ENCODE measurements at places on chromosomes 3 and 15.

DNA sequence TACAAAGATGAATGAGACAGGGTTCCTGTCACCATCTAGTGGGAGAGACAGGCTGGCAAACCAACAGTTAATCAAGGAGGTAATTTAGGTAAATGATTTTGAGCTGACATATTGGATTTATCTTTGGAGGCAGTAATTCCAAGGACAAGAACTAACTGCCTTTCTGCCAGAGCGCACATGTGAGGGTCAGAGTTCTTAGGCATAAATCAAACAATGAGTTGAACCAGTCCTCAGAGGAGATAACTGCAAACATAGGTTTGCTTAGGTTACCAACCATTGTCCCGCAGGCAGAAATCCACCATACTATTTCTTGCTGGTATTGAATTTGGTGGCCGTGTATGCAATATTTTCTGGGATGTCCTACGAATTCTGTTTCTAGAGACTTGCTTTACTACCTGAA lies 14.2 kb upstream of the PPP1R2 start:
- DNase-seq = no peak

- no peak for DNase-seq
Measured at GRCh38 chr15:92709110-92709790, 53.7 kb upstream of the FAM174B start.

DNA sequence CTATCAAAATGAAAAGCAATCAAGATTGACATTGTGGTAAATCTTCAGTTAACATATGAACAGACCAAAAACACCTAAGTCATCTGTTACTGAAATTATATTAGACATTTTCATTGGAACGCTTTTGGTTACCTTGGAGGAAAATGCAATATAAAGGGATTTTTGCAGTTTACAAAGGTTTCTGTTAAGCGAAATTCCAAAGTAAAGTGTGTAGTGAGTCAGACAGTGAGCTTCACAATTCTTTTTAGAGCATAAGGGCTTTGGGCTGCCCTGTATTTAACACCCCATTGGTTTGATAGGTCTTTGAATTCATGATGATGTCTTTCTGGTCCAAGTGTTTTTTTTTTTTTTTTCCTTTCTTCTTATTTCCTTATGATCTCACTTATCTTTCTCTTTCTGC lies 462.8 kb downstream of the EDEM1 start:
- DNase-seq = no peak

- DNase-seq = no peak
Measured at GRCh38 chr3:157074981-157075380, 85.0 kb downstream of the CCNL1 start.

DNA sequence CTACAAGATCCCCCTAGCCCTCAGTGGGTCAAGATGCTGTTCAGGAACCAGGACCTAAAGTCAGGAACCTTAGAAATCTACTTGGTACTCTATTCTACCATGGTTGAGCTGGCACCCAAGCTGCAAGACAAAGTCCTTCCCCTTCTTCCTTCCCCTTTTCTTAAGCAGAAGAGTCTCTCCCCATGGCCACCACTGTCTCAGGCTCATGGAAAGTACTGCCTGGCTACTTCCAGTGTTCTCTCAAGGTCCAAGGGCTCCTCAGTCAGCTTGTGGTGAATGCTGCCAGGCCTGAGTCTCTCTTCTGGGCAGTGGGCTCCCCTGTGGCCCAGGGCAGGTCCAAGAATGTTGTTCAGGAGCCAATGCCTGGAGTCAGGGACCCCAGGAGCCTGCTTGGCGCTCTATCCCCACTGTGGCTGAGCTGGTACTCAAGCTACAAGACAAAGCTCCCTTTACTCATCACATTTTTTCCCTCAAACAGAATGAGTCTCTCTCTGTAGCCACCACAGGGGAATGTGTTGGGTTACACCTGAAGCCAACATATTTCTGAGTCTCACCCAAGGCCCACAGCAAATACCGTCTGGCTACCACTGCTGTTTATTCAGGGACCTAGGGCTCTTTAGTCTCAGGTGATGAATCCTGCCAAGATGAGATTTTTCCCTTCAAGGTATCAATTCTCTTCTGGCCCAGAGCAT lies 18.1 kb upstream of the SLC27A2 start:
- no peak for DNase-seq

DNA sequence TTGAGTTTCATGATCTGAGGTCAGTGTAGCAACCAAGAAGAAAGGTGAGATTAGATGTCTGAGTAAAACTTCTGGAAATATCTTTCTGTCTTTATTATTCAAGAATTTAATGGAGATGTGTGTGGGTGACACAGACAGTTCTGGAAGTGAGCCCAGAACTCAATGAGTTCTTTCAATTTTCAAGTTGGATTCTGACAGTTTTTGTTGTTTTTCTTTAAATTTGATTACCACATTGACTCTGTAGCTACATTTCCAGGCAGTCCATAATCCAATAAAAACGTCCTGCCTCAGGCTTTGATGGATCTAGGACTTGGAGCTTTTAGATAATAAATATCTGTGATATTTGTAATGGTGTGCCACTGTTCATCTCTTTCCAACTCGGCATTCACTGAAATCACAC lies 3.9 kb upstream of the PARP14 start:
- no peak for DNase-seq

DNA sequence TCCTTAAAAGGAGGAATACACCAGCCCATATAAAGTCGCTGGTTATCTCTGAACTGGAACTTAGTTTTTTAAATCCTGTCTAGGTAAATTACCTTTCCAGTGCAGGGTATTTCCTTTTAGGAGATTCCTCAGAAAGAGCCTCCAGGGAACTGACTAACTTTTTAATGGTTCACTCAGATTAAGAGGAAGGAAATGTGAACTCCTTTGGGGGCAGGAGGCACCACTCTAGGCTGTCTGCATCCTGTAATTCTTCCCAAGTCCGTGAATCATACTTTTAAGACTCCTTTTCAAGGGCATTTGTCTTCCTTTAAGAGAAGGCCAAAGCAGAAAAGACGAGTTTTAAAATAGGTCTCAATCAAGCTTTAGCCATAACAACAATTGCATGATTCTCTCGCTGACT lies 871.2 kb upstream of the NR2F2 start:
- DNase-seq = no peak

DNA sequence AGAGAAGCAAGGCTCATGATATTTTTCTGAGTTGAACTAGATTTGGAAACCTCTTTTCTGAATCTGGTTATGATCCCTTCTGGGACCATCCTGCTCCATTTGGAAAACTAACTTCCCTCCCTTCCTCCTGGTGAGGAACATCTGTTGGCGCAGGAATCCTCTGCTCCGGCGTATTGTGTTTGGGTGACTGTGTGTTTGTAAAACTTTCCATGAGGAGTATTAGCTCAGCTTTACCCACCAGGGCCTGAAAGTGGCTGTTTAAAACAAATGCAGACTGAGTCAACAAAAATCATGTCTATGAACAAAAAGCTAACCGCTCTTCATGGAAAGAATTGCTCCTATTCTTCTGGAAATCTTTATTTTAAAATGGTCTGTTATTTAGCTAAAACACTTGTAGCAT lies 17.7 kb downstream of the STARD9 start:
- no peak for DNase-seq

- DNase-seq = no peak
Measured at GRCh38 chr15:92290359-92290992, 103.2 kb upstream of the ST8SIA2 start.

GRCh38 chr15:79987569-79987955 lies 16.6 kb upstream of the BCL2A1 start:
- DNase-seq = no peak

- DNase-seq = no peak
Measured at GRCh38 chr3:102158080-102158740, 276.6 kb upstream of the ZPLD1 start.

DNA sequence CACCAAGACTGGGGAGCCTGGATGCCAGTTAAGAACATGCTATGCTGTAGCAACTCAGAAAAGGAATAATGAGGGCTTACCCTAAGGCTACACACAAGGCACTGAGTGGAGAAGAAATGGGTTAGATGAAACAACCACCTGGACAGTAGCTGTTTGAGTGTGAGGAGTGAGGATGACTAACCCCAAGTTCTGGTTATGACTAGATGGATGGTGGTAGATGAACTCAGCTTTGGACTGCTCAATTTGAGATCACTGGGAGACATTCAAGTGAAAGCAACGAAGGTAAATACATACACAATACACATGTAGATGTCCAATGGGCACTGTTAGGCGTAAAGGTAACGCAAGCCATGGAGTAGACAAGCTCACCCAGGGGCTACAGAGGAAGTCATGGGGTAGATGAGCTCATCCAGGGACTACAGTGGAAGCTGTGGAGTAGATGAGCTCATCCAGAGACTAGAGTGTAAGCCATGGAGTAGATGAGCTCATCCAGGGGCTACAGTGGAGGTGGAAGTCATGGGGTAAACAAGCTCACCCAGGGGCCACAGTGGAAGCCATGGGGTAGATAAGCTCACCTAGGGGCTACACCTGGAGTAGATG lies 98.3 kb downstream of the ANO10 start:
- no peak for DNase-seq

GRCh38 chr15:35691891-35692867 lies 146.2 kb upstream of the DPH6 start:
- DNase-seq = no peak

DNA sequence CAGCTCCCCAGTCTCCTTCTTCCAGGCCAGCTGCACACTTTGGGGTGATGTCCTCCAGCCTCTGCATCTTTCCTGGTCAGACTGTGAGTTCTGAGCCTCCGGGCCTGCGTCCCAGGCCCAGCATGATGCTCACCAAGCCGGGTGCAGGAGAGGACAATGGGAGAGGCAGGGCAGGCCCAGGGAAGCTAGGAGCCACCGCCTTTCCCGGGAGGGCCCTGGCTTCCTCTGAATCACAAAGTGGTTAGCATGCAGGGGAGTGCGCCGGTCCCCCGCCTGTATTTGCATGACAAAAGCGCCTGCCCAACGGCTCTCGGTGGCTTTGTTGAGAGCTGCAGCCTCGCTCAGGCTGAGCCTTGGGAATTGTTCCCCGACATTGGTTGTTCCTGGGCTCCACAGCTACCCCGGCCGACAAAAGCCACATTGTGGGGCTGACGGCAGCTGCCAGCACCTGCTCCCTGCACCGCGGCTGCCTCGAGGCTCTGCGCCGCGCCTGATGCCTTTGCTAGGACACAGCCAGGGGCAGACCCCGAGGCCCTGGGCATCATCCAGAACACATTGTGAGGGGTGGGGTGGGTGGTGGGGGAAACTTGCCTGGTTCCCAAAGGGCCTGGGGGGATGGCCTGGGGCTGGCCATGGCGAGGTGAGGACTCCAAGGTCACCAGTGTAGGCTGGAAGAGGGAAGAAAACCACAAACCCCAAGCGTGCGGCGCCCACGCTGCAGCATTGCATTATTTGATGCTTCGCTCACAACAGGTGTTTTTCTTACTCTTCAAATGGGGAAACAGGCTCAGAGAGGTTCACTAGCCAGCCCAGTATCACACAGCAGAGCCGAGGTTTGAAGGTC lies 20.0 kb upstream of the KLF13 start:
- DNase-seq = no peak

DNA sequence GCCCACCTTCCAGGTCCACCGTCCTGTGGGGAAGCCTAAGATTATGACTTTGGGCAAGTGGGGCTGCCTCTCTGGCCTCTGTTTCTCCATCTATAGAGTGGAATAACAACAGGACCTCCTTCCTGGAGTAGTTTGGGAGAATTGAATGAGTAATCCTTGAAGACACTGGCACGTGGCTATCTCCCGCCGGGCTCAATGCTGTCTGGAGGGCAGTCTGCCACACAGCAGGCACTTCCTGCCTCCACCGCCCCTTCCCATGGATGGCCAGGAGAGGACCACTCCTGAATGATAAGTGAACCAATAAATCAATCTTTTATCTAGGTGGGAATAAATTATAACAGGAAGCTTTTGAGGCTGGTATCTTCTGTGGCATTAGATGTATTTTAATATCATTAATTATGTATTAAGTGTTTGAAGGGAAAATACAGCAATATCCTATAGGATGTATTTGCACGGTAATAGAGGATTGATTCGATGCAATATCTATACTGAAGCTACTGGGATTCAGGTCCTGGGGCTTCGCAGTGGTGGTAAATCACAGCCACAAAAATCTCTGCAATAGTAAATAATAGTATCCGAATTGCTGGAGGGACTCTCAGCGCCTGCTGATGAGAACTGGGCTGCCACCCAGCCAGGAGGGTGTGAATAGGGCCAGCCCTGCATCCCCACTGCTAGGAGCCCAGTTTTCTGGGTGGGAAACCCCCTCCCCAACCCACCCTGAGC lies 15.9 kb downstream of the MEGF11 start:
- DNase-seq = no peak

- DNase-seq = no peak
Measured at GRCh38 chr3:137071104-137071503, 113.3 kb downstream of the IL20RB start.

GRCh38 chr15:68360721-68361120 lies 71.2 kb downstream of the ITGA11 start:
- DNase-seq = no peak

DNA sequence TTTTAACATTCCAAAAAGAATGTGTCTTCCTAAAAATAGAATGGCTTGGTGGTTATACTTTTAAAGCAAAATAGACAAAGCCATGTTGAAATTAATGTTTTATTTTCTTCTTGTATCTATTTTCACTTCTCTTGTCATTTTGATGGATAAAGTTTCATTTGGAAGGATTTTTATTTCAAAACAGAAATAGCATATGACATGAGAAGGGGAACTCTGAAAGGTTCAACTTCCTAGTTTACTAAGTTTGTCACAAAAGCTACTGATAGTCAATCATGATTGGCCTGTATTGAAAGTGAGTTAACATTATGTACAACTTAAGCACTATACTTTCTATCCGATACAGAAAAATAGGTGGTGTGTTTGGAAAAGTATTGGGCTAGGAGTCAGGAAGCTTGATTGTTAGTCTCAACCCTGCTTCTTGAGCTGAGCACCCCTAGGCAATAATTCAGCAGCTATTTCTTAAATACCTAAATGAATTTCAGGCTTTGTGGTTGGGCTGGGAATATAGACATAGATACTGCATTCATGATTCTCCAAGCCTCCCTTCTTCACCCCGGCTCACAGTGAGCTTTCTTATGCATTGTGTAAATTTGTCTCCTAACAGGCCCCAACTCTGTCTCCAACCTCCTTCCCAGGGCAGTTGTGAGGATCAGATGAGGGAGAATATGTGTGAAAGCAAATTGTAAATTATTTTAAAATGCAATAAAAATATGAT lies 46.9 kb upstream of the CSPG4 start:
- DNase-seq = no peak

- DNase-seq = no peak
Measured at GRCh38 chr15:66901336-66902100, 163.9 kb upstream of the SMAD3 start.

DNA sequence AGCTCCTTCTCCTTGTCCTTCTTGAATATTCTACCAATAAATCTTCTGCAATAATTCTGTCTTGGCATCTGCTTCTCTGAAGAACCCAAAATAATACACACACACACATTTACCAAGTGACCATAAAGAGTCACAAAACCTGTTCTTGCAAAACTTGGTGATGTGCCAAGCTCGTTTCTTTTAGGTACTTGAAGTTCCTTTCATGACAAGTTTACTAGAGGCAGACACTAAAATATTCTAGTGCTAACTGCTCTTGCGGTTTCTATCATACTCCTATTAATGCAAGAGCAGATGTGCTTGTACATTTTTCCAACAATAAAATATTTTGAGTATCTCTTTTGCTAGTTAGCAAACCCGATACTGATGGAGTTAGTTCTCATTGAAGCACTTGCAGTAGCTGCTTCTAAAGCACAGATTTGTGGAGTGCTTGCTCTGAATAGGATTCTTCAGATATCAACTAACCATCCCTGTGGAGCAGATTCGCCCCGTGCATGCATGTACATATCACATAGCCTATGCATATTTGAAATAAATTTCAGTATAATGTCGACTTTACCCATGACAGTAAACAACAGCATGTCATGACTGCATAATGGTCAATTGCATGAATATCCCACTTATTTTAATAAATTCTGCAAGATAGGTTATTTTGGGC lies 23.2 kb downstream of the HHLA2 start:
- no peak for DNase-seq

All from activated T-helper 1 cell treated with anti-CD3 and anti-CD28 coated beads, Interleukin-2, amount 50 U/mL, for 16 hours (primary cell).